B cell (primary cell): ENCODE measurements at places on chromosomes 11 and 22. TPM values are rescaled to one million over a fixed set of nuclear protein-coding genes. Genes with fewer than 3 reads are reported as not detected.

CLMP gene
- total RNA-seq, result not detected in 2 replicates

MS4A15 gene
- total RNA-seq, result not detected in 2 replicates

PRDM10 gene
- total RNA-seq, result 17.5 and 18.1 TPM in 2 replicates

DNA sequence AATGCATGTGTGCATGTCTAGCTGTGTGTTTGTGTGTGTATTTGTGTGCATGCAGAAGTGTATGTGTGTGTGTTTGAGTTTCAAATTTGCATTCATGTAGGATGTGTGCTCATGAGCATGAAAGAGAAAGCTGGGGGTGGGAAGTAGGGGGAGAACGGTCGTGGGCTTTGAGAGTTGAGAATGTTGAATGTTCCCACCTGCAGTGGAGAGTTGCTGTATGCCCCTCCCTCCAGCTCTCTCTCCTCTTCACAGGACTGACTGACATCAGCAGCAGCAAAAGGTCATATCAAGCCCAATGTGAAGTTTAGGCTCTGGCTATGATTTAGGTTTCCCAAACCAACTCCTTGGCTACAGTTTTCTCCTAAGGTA, 63.8 kb upstream of the RRAS2 start:
- DNase-seq, result no peak

- no peak for DNase-seq
Observed at GRCh38 chr11:77789731-77790476, 30.6 kb downstream of the RSF1 start.

DNA sequence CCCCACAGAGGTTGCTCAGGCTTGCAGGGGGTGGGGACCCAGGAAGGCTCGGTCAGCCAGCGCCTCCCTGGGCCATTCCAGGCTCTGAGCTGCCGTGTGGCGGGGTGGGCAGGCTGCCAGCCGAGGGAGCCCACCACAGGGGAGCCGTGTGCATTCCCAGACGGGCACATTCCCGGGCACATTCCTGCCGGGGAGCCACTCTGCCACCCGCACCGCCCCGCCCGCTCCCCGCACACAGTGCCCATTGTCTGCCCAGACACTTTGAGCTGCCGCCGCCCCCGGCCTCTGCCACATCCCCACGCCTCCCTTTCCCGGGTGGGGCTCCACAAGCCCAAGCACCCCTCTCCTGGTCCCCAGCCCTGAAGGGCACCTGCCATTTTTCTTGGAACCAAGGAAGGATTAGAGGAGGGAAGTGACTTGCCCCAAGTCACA, 27.4 kb downstream of the RPL3 start:
- no peak for DNase-seq
